ENCODE measurements at places on chromosomes 2 and 18. TPM values are rescaled to one million over a fixed set of nuclear protein-coding genes. Genes with fewer than 3 reads are reported as not detected.

IGFBP2 gene
- 9.4 TPM for total RNA-seq

GYPC gene
- total RNA-seq: 64.9 TPM

ATG16L1 gene
- total RNA-seq: 14.3 TPM

COL4A3 gene
- 5.5 TPM for total RNA-seq

CABLES1 gene
- 0.98 TPM for total RNA-seq

POTEC gene
- total RNA-seq: not detected

GRCh38 chr2:239093542-239093941 lies 245.7 kb downstream of the TWIST2 start:
- H3K27me3 ChIP-seq: no peaks in the 10 kb centered on the region
- no peaks in the 10 kb centered on the region for H3K4me1 ChIP-seq
- no peaks in the 10 kb centered on the region for H3K36me3 ChIP-seq
- no peak overlapping the region for H3K27ac ChIP-seq
- no peak overlapping the region for H3K4me3 ChIP-seq
- no peak for DNase-seq

DNA sequence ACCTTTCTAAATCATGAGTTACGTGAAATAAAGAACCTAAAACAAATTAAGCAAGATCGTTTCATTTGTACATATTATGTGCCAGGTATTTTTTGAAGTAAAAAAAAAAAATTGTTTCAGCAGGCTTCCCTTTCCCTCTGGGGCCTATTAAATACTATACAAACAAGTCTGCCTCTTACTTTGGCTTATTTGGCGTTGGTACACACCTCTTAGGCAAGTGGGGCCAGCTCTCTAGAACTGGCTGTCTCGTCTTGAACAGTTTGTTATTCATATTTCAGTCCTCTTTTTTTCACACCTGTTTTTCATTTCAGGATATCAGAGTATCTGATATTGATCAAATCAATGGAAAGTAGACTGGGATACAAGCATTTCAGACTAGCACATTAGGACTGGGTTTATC lies 27.4 kb upstream of the PPP3R1 start:
- no peak overlapping the region for H3K4me3 ChIP-seq
- H3K4me1 ChIP-seq: peaks cover 18% of the 10 kb centered on the region
- no peaks in the 10 kb centered on the region for H3K27me3 ChIP-seq
- no peaks in the 10 kb centered on the region for H3K36me3 ChIP-seq
- DNase-seq: no peak

GRCh38 chr2:21314322-21314835 lies 190.6 kb downstream of the TDRD15 start:
- no peak overlapping the region for H3K4me3 ChIP-seq
- H3K27me3 ChIP-seq: no peaks in the 10 kb centered on the region
- H3K4me1 ChIP-seq: no peaks in the 10 kb centered on the region
- no peaks in the 10 kb centered on the region for H3K36me3 ChIP-seq

DNA sequence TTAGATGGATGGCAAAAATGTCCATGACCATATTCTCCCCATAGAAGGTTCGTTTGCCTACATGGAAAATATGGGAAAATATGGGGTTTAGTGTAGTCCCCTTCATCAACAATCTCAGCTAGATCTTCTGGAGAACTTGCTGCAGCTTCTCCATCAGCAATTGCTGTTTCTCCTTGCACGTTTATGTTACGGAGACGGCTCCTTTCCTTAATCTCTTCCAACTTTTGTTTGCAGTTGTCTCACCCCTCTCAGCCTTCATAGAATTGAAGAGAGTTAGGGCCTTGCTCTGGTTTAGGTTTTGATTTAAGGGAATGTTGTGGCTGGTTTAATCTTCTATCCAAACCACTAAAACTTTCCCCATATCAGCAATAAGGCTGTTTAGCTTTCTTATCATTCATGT lies 28.9 kb downstream of the MYCN start:
- DNase-seq: no peak
- H3K27ac ChIP-seq: no peak overlapping the region
- H3K4me1 ChIP-seq: no peaks in the 10 kb centered on the region
- H3K36me3 ChIP-seq: no peaks in the 10 kb centered on the region

- H3K4me1 ChIP-seq: no peaks in the 10 kb centered on the region
- no peak for DNase-seq
- H3K27me3 ChIP-seq: no peaks in the 10 kb centered on the region
- H3K27ac ChIP-seq: no peak overlapping the region
- no peak overlapping the region for H3K4me3 ChIP-seq
These were observed 27.8 kb downstream of the MBD5 start for GRCh38 chr2:148048475-148049221.

DNA sequence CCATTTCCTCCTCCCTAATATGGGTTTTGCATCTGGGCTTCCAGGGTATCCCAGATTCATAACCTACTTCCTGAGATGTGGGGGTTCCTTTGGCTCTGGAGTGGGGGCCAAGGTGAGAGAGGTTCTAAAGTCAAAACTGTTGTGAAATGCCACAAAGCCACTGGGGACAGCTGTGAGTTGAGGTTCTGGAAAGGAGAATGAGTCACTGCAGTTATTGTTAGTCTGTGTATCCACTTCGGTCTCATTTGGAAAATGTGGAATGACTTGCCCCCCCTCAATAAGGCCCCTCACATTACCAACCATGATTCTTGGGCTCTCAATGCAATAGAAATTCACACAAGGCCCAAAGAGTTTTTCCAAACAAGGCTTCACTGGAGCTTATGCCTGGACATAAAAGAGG lies 51.1 kb upstream of the LGALSL start:
- peaks cover 57% of the 10 kb centered on the region for H3K4me1 ChIP-seq
- H3K36me3 ChIP-seq: no peaks in the 10 kb centered on the region
- no peak overlapping the region for H3K4me3 ChIP-seq
- H3K27me3 ChIP-seq: no peaks in the 10 kb centered on the region

DNA sequence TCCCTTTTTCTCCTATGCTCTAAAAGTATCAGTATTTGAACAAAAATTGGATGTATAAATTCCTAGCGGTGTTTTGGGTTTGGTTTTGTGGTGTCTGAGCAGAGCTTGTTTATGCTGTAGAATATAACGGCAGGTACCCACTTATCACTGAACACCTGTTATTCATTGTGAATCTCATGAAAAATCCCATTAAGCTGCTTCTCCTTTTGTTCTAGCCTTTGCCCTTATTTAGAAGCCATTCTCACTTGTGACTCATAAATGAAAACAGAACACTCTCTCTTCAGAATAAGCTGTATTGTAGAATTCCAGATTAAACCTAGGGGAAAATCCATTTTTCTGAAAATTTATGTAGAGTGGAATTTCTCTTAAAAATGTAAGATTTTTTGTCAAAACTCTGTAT lies 104.0 kb downstream of the PRPF40A start:
- no peaks in the 10 kb centered on the region for H3K27me3 ChIP-seq
- H3K27ac ChIP-seq: peak overlapping the region; percentile 76
- peaks cover 21% of the 10 kb centered on the region for H3K36me3 ChIP-seq
- no peak for DNase-seq
- peaks cover 48% of the 10 kb centered on the region for H3K4me1 ChIP-seq
- H3K4me3 ChIP-seq: no peak overlapping the region

- DNase-seq: peak; percentile 92
- H3K4me3 ChIP-seq: peak overlapping the region; percentile 25
- no peaks in the 10 kb centered on the region for H3K27me3 ChIP-seq
- peaks cover 9% of the 10 kb centered on the region for H3K4me1 ChIP-seq
- H3K27ac ChIP-seq: peak overlapping the region; percentile 79
These were observed 18.0 kb downstream of the MAL start for GRCh38 chr2:95043300-95044093.

DNA sequence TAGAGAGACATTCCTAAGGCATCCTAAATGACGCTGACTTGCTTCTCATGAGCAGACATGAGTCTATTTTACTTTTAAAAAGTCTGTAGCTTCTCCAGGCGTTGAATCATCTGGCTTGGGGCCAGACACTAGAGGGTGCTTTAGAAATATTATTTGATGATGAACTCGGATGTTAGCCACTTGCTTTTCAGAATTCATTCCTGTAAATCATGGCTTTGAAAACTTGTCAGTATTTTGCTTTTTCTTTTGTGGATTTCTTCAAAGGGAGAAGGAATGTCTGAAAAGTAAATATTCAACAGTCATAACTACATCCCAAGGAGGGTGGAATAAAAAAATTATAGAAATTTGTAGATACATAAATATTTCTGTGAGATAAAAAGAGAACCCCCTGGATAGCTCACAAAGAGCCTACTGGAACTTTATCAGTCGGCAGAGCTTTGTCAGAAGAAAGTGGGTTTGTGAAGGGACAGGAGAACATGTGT lies 370.8 kb downstream of the OSR1 start:
- H3K36me3 ChIP-seq: no peaks in the 10 kb centered on the region
- H3K4me3 ChIP-seq: no peak overlapping the region
- no peak overlapping the region for H3K27ac ChIP-seq
- H3K4me1 ChIP-seq: peaks cover 10% of the 10 kb centered on the region

GRCh38 chr18:36401462-36401861 lies 103.9 kb downstream of the FHOD3 start:
- H3K4me1 ChIP-seq: peaks cover 26% of the 10 kb centered on the region
- no peaks in the 10 kb centered on the region for H3K27me3 ChIP-seq
- no peak overlapping the region for H3K27ac ChIP-seq
- H3K36me3 ChIP-seq: no peaks in the 10 kb centered on the region

DNA sequence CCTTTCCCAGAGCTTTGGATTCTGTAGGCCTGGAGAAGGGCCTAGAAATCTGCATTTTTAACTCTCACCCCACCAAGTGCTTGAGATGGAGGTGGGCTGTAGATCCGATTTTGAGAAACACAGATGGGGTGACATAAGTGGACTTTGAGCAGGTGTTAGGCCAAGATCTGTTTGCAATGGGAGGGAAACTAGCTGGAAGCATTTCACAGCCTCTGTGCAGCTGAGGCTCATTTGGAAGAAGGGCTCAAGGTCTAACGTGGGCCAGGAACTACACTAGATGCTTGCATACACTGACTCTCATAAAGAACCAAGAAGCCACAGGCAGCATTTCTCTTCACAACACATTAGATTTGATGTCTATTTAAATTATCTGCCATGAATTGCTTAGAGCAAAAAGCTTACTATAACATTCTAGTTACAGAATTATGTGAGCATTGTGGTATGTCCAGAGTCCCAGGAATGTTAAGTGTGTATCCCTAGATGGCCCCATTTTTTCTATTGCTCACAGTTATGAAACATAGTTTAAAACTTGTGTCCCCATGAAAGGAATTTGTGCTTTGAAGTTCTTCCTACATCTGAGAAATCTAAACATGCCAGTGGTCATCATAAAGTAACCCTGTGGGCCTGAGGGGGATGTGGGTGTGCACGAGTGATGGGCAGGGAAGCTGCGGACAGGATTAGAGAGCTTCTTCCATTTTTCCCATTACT lies 77.2 kb downstream of the CD28 start:
- DNase-seq: no peak
- H3K4me1 ChIP-seq: no peaks in the 10 kb centered on the region
- no peak overlapping the region for H3K27ac ChIP-seq
- H3K27me3 ChIP-seq: no peaks in the 10 kb centered on the region
- no peak overlapping the region for H3K4me3 ChIP-seq

DNA sequence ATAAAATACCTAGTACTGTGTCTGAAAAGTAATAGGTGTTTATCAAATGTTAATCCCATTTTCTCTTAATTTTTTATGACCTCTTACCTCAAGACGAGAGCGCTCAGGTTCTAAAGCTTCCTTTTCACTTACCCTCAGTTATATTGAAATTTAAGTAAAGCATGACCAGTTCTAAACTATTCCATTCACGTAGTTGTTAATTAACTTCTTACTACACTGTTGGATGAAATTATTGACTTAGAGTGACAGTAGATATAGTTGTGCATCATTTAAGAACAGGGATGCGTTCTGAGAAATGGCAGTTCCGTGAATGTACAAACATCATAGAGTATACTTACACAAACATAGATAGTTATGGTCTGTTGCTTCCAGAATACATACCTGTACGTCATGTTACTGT lies 20.1 kb upstream of the HTR2B start:
- no peak for DNase-seq
- H3K27ac ChIP-seq: no peak overlapping the region
- no peak overlapping the region for H3K4me3 ChIP-seq
- H3K36me3 ChIP-seq: peaks cover 51% of the 10 kb centered on the region
- H3K4me1 ChIP-seq: no peaks in the 10 kb centered on the region
- no peaks in the 10 kb centered on the region for H3K27me3 ChIP-seq

DNA sequence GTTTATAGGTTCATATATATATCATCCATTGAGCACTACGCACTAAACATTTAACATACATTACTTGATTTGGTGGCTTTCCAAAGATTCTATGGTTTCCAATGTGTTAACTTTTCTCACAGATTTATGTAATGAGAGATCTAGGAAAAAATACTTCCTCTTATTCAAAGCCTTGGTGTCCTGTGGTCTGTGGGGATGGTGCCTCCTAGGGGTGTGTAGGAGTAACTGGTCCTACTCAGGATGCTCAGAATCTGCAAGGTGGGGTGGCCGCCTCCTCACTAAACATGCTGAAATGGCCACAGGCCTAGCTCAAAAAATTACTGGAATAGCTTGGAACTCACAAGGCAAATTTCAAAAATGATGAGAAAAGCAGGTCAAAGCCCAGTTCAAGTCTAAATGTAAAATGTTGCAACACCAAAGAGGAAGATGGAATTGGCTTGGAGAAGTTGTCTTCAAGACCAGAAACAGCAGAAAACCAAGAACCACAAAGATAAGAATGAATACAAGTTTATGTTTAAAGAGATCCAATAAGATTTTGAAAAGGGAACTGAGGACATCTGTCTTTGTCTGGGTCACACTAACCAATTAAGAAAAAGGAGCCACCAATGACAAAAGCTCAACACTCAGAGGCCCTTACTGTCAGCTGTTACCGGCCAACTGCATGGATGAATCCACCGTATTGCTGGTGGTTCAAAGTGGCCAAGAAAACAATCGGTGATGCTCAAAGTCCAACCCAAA lies 11.5 kb downstream of the GPR55 start:
- no peak overlapping the region for H3K4me3 ChIP-seq
- H3K4me1 ChIP-seq: no peaks in the 10 kb centered on the region
- no peak overlapping the region for H3K27ac ChIP-seq
- DNase-seq: no peak
- peaks cover 2% of the 10 kb centered on the region for H3K27me3 ChIP-seq

DNA sequence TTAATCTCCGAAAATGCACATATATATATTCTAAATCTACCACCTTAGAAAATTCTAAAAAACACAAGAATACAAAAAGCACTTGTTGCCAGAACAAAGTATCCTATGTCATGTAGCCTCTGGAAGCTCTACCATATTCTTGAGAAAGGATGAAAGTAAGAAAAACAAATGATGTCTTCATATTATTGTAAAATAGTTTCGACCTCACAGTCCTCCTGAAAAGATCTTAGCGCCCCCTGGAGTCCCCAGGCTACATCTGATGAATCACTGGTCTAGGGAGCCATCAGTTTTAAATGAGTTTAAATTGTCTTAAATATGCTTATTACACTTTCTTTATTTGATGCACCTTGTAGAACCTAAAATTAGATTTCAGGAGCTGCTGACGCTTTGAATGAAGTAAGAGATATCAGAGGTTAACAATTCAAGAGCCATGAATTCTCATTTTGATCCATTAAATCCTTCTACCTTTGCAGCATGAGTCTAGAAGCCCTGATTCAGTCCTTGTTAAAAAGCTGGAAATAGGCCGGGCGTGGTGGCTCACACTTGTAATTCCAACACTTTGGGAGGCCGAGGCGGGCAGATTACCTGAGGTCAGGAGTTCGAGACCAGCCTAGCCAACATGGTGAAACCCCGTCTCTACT lies 138.8 kb downstream of the MCFD2 start:
- H3K36me3 ChIP-seq: no peaks in the 10 kb centered on the region
- H3K27me3 ChIP-seq: no peaks in the 10 kb centered on the region
- DNase-seq: no peak
- peaks cover 28% of the 10 kb centered on the region for H3K4me1 ChIP-seq
- no peak overlapping the region for H3K4me3 ChIP-seq

Measured in psoas muscle (tissue), 8 donors.